CD4-positive, CD25-positive, alpha-beta regulatory T cell (primary cell): ENCODE measurements at places on chromosomes 11 and 22.

DNA sequence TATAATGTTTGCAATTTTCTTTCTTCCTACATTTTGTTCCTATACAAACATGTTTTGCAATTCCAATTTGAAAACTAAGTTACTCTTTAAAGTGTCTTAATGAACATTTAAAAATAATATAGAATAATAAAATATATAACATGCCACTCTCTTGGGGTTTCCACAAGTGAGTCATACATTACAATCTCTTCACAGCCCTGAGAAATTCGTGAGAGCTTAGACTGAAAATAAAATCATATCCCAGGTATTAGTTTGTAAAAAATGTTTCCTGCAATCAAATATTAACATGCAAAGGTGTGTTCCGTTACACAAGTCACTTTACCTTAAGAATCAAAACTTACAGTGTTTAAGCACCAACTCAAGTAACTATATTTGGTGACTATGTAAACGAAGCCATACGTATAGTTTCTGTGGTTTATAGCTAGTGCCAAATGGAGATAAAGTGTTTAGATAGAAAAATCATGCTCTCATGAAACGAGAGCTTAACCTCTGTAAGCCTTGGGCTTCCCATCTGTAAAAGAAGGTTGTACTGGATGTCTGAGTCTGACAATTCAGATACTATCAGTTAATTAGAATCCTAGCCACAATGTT is 253.6 kb upstream of the ANO3 start:
- no peak for DNase-seq

GRCh38 chr11:102592634-102593581 is 32.2 kb downstream of the MMP20 start:
- peak; percentile 20 for DNase-seq

GRCh38 chr11:45664376-45665205 is 831 bp downstream of the CHST1 start:
- DNase-seq: no peak

GRCh38 chr11:117061256-117061655 is 37.0 kb downstream of the SIK3 start:
- no peak for DNase-seq

DNA sequence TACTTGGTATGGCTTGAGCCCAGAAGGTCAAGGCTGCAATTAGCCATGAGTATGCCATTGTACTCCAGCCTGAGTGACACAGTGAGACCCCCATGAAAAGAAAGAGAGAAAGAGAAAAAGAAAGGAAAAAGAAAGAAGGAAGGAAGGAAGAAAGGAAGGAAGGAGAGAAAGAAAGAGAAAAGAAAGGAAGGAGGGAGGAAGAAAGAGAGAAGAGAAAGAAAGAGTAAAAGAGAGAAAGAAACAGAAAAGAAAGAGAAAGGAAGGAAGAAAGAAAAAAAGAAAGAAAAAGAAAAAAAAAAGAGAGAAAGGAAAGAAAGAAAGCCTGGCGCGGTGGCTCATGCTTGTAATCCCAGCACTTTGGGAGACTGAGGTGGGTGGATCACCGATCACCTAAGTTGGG is 77.5 kb downstream of the CSTPP1 start:
- DNase-seq: no peak

GRCh38 chr11:34890089-34890488 is 26.1 kb downstream of the APIP start:
- no peak for DNase-seq

- DNase-seq: no peak
Measured at GRCh38 chr11:74316772-74317505, 5.5 kb upstream of the P4HA3 start.

DNA sequence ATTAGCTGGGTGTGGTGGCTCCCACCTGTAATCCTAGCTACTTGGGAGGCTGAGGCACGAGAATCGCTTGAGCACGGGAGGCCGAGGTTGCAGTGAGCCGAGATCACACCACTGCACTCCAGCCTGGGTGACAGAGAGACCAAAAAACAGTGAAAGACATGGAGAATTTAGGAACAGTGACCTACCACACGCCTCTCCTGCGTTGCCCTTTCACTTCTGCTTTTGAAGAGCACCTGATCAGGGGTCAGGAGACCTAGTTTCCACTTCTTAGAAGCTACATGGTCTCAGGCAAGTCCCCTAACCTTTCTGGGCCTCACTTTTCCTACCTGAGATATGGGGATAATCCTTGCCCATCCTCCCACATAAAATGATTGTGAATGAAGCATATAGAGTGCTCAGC is 12.2 kb downstream of the SLC35C1 start:
- no peak for DNase-seq

DNA sequence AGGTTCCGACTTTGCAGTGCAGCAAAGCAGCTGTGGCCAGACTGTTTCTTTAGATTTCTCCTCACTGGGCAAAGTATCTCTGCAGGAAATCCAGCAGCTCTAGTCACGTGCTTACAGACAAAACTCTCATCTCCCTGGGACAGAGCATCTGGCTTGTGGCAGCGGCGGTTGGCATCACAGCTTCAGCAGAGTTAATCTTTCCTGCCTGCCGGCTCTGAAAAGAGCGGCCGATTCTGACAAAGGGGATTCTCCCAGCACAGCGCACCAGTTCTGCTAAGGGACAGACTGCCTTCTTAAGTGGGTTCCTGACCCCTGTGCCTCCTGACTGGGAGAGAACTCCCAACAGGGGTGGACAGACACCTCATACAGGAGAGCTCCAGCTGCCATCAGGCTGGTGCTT is 1357.3 kb upstream of the TENM4 start:
- no peak for DNase-seq

DNA sequence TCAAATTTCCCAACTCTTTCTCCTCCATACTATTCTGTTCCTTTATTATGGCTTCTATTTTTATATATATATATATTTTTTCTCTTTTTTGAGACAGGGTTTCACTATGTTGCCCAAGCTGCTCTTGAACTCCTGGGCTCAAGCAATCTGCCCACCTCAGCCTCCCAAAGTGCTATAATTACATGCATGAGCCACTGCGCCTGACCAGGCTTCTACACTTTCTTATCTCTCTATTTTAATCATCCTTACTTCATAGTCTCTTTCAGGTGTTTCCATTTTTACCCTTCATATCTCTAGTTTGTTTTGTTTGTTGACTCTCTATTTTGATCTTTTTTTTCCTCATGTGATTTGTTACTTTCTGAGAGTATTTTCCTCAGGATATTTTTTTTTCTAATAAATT is 19.8 kb downstream of the GVQW3 start:
- no peak for DNase-seq

DNA sequence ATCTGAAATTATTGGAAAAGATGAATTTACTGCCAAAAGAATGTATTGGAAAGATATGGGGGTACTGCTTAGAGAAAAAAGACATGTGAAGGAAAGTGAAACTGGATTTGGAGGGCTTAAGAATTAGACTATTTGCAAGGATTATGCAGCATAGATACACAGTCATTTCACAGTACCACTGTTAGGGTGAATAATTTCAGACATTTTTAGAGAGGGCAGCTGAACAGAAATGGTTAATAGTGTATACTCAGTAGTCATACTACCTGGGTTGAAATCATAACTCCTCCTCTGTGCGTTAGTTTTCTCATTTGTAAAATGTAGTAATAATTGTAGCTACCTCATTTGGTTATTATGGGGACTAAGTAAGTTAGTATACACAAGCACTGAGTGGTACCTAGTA is 33.0 kb downstream of the GAS2 start:
- peak; percentile 4 for DNase-seq

GRCh38 chr11:19445771-19446170 is 205.0 kb upstream of the E2F8 start:
- DNase-seq: no peak

DNA sequence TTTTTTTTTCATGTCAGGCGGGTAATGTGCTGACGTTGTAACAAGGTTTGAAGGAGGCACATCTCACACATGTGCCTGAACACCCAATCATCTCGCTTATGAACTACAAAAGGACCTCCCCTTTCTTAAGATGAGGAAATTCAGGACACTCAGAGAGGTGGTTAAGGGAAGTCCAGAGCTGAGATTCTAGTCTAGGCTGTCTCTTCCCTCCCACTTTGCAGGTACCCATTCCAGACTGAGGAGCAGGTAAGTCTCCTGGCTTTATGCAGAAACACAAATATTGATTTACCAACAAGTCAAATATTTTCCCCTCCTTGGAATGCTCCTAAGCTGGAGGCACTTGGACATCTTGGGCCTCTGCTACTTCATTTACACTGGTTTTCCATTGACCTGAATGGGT is 122.9 kb upstream of the CADM1 start:
- no peak for DNase-seq

GRCh38 chr11:65802841-65803240 is 16.0 kb downstream of the OVOL1 start:
- no peak for DNase-seq

- DNase-seq: no peak
Measured at GRCh38 chr22:31104869-31105268, 2.5 kb downstream of the SELENOM start.

- no peak for DNase-seq
Measured at GRCh38 chr11:108324587-108324986, 101.7 kb downstream of the ATM start.

GRCh38 chr11:128720522-128720985 is 26.7 kb downstream of the FLI1 start:
- no peak for DNase-seq

DNA sequence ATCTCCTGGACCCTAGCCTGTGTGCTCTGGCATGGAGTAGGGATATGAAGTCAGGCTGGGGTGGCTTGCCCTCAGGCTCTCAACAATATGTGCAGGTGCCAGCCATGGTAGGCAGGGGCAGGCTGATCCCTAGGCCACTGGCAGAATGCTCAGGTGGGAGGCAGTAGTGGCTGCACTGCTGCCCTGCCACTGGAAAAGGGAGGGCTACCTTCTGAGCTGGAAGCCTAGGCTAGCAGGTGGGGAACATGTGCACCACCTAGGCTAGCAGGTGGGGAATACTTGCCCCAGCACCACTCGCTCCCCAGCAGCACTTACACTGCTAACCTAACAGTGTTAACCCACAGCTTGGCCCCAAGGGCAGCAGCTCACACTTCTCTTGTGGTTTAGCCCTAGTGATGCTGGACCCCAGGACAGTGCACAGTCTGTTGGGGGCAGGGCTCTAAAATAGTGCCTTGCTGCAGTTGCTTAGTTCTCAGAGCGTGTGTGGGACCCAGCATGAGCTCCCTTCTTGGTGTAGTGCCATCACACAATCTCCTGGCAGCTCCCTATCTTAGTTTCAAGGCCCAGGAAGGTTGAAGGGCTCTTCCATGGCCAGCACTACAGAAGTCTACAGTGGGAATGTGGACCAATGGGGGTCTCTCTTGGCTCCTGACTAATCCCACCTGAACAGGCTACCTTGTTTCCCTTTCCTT is 130.8 kb downstream of the FCHSD2 start:
- DNase-seq: no peak

DNA sequence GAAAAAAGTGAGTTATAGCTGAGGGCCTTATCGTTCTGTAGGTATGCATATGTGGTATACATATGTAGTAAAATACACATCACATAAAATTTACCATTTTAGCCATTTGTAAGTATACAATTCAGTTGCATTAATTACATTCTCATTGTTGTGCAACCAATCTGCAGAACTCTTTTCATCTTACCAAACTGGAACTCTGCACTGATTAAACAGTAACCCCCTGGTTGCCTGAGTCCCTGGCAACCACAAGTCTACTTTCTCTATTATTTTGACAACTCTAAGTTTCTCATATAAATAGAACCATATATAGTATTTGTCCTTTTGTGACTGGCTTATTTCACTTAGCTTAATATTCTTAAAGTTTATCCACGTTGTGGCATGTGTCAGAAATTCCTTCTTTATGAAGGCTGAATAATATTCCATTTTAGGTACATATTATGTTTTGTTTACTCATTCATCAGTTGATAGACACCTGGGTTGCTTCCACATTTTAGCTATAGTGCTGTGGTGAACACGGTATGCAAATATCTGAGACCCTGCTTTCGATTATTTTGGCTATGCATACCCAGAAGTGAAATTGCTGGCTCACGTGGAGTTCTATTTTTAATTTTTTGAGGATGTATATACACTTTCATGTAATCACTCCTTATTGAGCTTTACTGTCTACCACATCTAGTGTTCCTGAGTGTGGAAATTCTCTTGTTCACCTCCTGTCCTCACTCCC is 1.6 kb upstream of the DDX10 start:
- DNase-seq: no peak

DNA sequence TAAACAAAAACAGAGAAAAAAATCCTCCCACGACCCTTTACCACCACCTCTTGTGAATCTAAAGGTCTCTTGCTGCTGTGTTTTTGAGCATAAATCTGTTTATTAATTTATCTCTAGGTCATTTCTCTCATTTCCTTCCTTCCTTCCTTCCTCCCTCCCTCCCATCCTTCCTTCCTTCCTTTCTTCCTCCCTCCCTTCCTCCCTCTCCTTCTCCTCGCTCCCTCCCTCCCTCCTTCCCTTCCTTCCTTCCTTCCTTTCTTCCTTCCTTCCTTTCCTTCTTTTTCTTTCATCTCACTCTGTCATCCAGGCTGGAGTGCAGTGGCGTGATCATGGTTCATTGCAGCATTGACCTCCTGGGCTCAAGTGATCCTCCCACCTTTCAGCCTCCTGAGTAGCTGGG is 13.5 kb upstream of the APOBEC3A start:
- DNase-seq: no peak
